ENCODE measurements at places on chromosomes 16 and 17. TPM values are rescaled to one million over a fixed set of nuclear protein-coding genes. Genes with fewer than 3 reads are reported as not detected.

- no peak for DNase-seq
- peaks cover 5% of the 10 kb centered on the region for H3K36me3 ChIP-seq
- H3K4me1 ChIP-seq: peaks cover 7% of the 10 kb centered on the region
- H3K4me3 ChIP-seq: no peak overlapping the region
- H3K27me3 ChIP-seq: peaks cover 88% of the 10 kb centered on the region
These were observed 3.3 kb upstream of the HOXB8 start for GRCh38 chr17:48618256-48618896.

- H3K36me3 ChIP-seq: no peaks in the 10 kb centered on the region
- peaks cover 19% of the 10 kb centered on the region for H3K4me1 ChIP-seq
- H3K27ac ChIP-seq: no peak overlapping the region
- no peak for DNase-seq
- peaks cover 13% of the 10 kb centered on the region for H3K27me3 ChIP-seq
- no peak overlapping the region for H3K4me3 ChIP-seq
These were observed 2.9 kb upstream of the RHBDF2 start for GRCh38 chr17:76504117-76504516.

GRCh38 chr17:41695954-41696757, 7.5 kb downstream of the EIF1 start:
- H3K4me1 ChIP-seq: peaks cover 15% of the 10 kb centered on the region
- no peak for DNase-seq
- H3K27me3 ChIP-seq: peaks cover 2% of the 10 kb centered on the region
- peak overlapping the region; percentile 39 for H3K27ac ChIP-seq

DNA sequence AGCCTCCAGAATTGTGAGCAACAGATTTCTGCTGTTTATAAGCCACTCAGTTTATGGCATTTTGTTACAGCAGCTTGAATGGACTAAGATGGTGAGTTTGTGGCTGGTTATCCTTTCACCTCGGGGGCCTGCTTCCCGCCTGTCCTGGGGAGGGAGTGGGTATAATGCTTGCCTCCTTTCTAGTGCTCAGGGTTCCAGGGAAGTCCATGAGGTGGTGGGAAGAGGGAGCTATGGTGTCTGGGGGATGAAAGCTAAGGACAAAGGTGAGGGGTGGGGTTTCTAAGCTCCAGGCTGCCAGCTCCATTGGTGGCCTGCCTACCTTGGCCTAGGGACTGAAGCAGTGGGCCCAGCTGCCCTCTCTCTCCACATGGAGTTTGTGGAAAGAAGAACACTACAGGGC, 50.2 kb upstream of the SDK2 start:
- no peak for DNase-seq
- peaks cover 3% of the 10 kb centered on the region for H3K4me1 ChIP-seq

- no peak overlapping the region for H3K27ac ChIP-seq
- DNase-seq: no peak
- H3K4me1 ChIP-seq: no peaks in the 10 kb centered on the region
- H3K36me3 ChIP-seq: no peaks in the 10 kb centered on the region
These were observed 34.2 kb downstream of the COPRS start for GRCh38 chr17:31824766-31825360.

- H3K36me3 ChIP-seq: peaks cover 1% of the 10 kb centered on the region
- no peak for DNase-seq
- H3K4me1 ChIP-seq: peaks cover 3% of the 10 kb centered on the region
- H3K4me3 ChIP-seq: peak overlapping the region; percentile 62
These were observed 4.7 kb upstream of the CHD3 start for GRCh38 chr17:7883781-7884386.

- no peaks in the 10 kb centered on the region for H3K27me3 ChIP-seq
- H3K27ac ChIP-seq: peak overlapping the region; percentile 52
- peak overlapping the region; percentile 72 for H3K4me3 ChIP-seq
These were observed 572 bp downstream of the PGP start for GRCh38 chr16:2213817-2214718.

DNA sequence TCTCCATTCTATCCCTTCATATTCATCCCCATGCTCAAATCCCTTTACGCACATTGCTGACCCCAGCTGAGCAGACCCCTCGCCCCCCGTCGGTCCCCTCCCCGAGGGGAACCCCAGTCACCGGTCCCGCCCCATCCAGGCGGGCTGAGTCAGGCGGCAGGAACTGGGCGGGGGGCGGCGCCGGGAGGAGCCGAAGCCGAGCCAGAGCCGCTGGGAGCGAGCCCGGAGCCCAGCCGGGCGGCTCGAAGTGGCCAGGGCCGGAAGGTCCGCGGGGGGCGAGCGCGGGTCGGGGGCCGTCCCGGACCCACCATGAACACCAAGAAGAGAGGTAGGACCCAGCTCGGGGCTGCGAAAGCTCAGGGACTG, 8.6 kb downstream of the RIPOR1 start:
- peak overlapping the region; percentile 67 for H3K4me3 ChIP-seq
- H3K36me3 ChIP-seq: peaks cover 18% of the 10 kb centered on the region
- peak overlapping the region; percentile 86 for H3K27ac ChIP-seq
- no peaks in the 10 kb centered on the region for H3K27me3 ChIP-seq
- no peak for DNase-seq

DNA sequence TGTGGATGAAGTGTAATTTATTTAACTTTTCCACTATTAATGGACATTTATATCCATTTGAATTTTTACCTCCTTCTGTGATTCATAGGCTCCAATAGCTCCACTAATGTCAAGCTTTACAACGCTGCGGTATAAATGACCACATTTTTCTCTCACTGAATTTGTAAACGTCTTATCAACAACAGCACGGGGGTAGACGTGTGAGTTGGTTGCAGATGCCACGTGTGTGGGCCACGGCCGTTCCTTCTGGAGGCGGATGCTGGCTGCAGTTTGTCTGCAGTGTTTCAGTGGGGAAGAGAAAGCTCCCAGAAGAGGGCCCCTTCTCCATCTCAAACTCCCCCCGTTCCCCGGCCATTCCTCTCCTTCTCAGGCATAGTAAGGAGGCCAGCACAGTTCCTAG, 68.2 kb upstream of the XYLT1 start:
- no peaks in the 10 kb centered on the region for H3K36me3 ChIP-seq
- H3K27ac ChIP-seq: no peak overlapping the region
- H3K27me3 ChIP-seq: peaks cover 4% of the 10 kb centered on the region
- no peaks in the 10 kb centered on the region for H3K4me1 ChIP-seq
- no peak for DNase-seq
- H3K4me3 ChIP-seq: no peak overlapping the region

GRCh38 chr17:39660011-39660360, 5.2 kb upstream of the TCAP start:
- H3K27ac ChIP-seq: no peak overlapping the region
- peaks cover 14% of the 10 kb centered on the region for H3K4me1 ChIP-seq
- no peak for DNase-seq

- no peak for DNase-seq
- H3K27me3 ChIP-seq: no peaks in the 10 kb centered on the region
- peaks cover 17% of the 10 kb centered on the region for H3K4me1 ChIP-seq
- H3K4me3 ChIP-seq: no peak overlapping the region
These were observed 80.9 kb downstream of the PARN start for GRCh38 chr16:14548933-14549788.

DNA sequence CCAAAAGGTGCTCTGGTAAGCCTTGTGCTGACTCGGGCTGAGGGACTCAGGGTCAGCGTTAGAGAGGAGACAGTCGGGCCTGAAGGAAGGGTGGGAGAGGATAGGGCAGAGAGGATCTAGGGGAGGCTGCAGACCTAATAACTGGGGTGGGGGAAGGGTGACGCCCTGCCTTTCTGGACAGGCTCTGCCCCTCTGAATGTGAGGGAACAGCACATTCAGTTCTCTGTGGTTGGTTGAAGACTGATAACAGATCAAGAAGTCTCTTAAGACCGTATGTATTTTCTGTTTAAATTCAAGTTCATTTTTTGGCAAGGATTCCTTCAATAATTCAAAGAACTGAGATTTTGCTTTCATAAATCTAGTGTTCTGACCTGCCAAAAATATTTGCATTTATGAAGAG, 56.2 kb upstream of the TEKT3 start:
- H3K4me1 ChIP-seq: peaks cover 27% of the 10 kb centered on the region
- no peak overlapping the region for H3K4me3 ChIP-seq
- H3K27ac ChIP-seq: no peak overlapping the region
- no peaks in the 10 kb centered on the region for H3K36me3 ChIP-seq

- DNase-seq: no peak
- no peak overlapping the region for H3K27ac ChIP-seq
- no peak overlapping the region for H3K4me3 ChIP-seq
- H3K4me1 ChIP-seq: no peaks in the 10 kb centered on the region
- no peaks in the 10 kb centered on the region for H3K27me3 ChIP-seq
- peaks cover 29% of the 10 kb centered on the region for H3K36me3 ChIP-seq
These were observed 15.5 kb downstream of the VPS35 start for GRCh38 chr16:46673320-46674013.

DNA sequence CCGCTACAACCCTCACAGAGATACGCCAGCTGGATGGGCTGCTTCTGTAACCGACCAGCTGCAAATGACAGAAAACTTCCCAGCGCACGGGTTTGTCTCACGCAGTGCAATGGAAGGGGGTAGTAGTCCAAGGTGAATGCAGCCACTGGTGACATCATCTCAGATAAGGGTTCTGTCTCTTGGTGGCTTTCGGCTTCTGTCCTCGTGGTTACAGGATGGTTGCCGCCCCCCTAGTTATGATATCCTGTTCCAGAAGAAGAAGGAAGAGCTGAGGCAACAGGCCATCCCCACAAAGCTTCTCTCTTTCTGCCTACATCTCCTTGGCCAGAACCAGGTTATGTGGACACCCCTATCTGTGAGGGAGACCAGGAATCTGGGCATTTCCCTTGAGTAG, 40.3 kb upstream of the BAHCC1 start:
- H3K27ac ChIP-seq: no peak overlapping the region
- H3K4me1 ChIP-seq: peaks cover 10% of the 10 kb centered on the region
- H3K36me3 ChIP-seq: no peaks in the 10 kb centered on the region
- DNase-seq: no peak
- H3K4me3 ChIP-seq: no peak overlapping the region

DNA sequence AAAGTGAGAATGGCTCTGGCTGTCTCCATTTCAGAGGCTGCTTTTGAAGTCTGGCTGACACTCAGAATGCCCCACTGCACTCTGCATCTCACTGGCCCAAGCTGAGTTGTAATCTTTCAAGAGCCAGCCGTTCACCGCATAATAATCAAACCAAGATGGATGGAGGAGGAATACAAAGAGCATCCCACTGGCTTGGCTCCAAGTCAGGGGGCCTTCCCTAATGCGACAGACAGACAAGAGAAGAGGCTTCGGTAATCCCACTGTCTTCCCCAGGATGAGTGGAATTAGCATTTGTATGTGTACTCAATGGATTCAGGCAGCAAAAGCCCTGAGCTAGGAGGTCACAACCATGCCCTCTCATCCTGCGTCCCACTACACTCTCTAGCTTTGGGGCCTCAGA, 68.0 kb downstream of the CBLN1 start:
- no peaks in the 10 kb centered on the region for H3K4me1 ChIP-seq
- no peaks in the 10 kb centered on the region for H3K27me3 ChIP-seq
- no peak for DNase-seq
- H3K27ac ChIP-seq: no peak overlapping the region

GRCh38 chr17:880443-881269, 98.5 kb downstream of the MRM3 start:
- H3K36me3 ChIP-seq: no peaks in the 10 kb centered on the region
- no peaks in the 10 kb centered on the region for H3K27me3 ChIP-seq
- peaks cover 76% of the 10 kb centered on the region for H3K4me1 ChIP-seq
- no peak overlapping the region for H3K4me3 ChIP-seq
- H3K27ac ChIP-seq: peak overlapping the region; percentile 89
- DNase-seq: no peak

DNA sequence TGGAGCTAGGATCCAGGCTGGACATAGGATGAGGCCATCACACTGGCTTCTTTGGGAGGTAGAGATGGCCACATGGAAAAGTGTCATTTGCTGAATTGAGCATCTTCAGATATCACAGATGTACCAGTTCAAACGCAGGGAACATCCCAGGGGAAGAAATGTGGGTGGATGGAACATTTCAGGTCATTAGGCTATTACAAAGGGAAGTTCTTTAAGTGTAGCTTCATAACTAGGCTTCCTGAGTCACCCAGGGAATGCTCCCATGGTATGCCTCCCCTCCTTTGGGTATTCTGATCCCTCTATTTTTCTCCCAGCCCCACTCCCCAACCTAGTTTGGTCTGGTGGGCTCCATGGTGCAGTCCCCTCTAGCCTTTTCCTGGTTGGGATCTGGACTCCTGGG, 69.8 kb upstream of the IRX3 start:
- H3K4me3 ChIP-seq: no peak overlapping the region
- no peaks in the 10 kb centered on the region for H3K4me1 ChIP-seq
- DNase-seq: no peak
- peaks cover 8% of the 10 kb centered on the region for H3K36me3 ChIP-seq
- peaks cover 18% of the 10 kb centered on the region for H3K27me3 ChIP-seq

DNA sequence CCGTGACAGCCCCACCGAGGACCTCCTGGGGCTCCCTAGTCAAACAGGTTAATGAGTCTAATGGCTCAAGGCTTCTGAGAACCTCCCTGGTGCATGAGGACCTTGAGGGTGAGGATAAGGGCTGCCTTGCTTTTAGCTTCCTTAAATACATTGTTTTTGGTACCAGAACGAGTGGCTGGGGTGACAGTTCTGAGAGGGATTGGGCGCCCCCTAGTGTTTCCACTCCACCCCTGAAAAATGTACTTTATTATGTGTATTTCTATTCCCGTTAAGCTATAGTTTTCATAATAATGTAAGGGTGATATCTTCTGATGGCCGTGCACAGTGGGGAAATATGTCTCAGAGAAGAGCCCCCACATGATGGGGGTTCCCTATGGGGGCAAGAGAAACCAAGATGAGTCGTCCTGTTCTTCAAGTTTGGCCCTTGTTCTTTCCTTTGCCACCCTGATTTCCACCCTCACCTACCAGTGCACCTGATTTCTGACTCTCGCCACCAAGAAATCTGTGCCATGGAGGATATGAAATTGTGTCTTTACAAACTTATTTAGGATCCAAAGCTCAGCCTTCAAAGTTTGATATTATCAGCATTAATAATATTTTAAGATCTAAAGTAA, 14.5 kb upstream of the VWA3A start:
- no peak overlapping the region for H3K4me3 ChIP-seq
- peaks cover 4% of the 10 kb centered on the region for H3K4me1 ChIP-seq
- H3K27me3 ChIP-seq: no peaks in the 10 kb centered on the region
- H3K36me3 ChIP-seq: no peaks in the 10 kb centered on the region

Gene LIMD2
- total RNA-seq: 24.7 TPM

Gene SLC13A2
- not detected for total RNA-seq

Gene IL17C
- not detected for total RNA-seq

Gene ITGAL
- not detected for total RNA-seq

Measured in chondrocyte (in vitro differentiated cells).